Tibial artery (tissue), 4 donors: ENCODE measurements at places on chromosomes 6 and 20.

- no peak for DNase-seq
These were observed 3.2 kb downstream of the GNAS-AS1 start for GRCh38 chr20:58847463-58847862.

DNA sequence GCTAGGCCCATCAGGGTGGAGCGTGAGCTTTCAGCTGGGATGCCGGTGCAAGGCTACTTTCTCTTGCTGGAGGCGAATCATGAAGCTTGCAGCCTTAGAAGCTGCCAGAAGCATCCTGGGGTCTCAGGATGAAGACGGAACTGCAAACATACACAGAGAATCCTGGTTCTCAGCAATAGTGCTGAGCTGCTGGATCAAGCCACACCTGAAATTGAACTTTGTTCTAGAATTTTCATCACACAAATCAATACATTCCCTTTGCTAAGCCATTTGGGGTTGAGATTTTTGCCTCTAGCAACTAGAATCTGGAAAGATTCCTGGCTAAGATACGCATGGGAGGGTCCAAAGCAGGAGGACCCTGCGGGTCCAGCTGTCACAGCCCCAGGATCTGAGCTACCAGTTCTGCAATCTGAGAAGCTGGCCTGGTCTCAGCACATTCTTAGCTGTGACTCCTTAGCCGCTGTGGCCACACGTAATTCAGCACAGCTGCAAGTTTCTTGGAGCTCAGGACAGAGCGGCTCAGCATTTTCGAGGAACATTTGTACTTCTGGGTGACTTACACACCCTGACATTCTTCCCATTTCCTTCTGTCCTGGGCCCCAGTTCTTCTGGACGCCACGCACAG, 6.6 kb upstream of the ARFGAP1 start:
- no peak for DNase-seq

GRCh38 chr20:49594143-49594930, 26.4 kb upstream of the PTGIS start:
- DNase-seq, result peak; percentile 90

- DNase-seq, result peak; percentile 70
These were observed 24.9 kb upstream of the FUCA2 start for GRCh38 chr6:143536461-143536865.

- no peak for DNase-seq
These were observed 25.2 kb downstream of the ESR1 start for GRCh38 chr6:151832710-151833109.

DNA sequence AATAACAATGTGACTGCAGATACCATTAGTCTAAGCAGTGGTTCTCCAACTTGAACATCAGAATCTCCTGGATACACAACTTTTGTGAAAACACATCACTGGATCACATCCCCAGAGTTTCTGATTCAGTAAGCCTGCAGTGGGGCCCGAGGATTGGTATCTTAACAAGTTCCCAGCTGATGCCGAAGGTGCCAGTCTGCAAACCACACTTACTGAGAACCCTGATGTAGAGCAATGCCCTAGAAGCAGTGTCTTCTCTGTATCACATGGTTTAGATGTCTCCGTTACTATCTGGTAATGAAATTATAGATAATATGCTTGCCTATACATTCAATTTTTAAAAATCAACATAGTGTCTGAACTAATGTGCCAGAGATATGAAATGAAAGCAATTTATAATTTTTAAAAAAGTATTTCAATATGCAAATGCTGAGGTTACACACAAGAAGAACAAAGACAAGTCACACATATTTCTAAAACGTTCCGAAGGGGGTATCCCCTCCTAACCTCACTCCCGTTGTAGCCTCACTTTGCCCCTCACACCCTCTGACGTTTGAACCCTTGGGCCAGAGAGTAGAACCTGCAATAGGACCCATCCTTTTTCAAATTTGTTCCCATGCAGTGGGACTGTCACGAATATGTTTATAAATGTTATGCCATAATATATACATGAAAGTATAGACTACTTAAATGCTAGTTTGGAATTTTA, 115.4 kb upstream of the SAMD5 start:
- no peak for DNase-seq

DNA sequence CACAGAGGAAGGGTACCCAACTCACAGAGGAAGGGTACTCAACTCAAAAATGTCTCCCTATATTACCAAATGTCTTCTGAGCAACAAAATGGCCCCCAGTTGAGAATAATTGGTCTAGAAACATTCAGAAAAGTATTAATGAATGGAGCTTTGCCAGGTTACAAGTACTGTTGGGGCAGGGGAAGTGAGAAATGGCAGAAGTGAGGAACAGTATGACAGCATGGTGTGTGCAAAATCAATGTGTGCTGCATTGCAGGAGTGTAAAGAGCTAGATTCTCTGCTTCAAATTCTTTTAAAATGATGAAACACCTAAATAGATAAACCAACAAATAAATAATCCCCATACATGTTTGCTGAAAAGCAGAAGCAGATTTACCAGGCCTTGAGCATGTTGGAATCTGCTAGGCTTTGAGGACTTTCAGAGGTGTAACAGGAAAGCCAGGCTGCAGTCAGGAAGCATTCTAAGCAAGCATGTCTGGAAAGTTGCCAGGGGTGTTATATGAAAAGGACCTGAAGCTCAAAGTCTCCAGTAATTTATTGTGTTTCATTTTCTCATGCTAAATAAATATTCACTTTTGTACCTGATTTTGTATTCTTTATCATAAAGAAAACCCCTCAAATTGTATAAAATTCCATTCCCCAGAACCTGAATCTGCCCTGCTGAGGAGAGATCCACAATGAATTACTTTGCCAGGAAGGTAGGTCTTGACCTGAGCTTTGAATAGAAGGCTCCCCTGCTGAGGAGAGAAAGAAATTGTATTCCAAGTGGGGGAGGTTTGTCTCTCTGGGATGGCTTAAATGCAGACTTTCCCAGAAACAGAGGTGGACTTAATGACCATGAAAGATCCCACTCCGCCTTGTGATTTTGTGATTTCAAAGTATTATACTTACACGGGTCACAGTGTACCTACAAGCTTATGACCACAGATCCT, 265.0 kb upstream of the MARCKS start:
- no peak for DNase-seq

- DNase-seq, result no peak
These were observed 78.1 kb downstream of the CDH26 start for GRCh38 chr20:60036346-60036745.

DNA sequence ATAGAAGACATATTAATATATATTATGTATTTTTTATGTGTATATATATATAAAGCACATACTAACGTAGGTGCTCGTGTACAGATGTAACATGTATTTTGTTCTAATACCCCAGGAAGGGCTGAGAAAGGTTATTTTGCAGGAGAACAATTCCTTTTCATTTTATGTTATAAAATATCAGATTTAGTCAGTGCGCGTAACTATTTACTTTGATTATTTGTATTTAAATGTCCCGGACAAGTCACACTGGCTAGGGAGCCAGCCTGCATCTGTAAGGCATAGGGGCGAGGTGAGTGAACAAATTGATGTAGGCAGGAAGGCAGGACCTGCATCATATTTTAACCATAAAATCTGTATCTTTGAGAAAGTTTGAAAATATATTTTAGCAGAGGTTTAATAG, 74.1 kb downstream of the BMP7 start:
- no peak for DNase-seq

DNA sequence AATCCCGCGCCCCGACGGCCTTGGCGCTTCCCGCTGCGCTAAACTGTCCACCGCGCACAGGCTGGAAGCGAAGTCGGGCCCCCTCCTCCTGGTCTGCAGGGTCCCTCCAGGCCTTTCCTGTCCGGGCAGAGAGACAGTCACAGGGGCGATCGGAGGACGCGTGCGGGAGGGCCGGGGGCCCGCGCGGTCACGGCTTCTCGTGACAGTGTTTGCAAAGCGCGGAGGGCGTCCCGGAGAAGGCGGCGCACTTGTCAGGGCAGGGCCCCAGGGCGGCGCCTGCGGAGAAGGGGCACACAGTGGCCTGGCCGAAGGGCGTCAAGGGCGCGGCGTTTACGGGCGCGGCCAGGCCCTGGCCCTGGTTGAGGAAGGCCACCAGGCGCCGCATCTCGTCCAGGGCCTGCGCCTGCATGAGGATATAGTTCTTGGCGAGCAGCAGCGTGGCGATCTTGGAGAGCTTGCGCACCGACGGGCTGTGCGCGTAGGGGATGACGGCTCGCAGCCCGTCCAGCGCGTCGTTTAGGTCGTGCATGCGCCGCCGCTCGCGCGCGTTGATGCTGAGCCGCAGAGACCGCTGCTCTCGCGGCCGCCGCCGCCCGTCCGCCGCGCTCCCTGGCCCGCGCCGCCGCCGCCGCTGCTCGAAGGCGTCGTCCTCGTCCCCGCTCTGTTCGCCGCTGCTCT, 763 bp downstream of the BHLHE23 start:
- DNase-seq, result no peak

GRCh38 chr6:130965656-130966055, 97.4 kb downstream of the EPB41L2 start:
- DNase-seq, result no peak

DNA sequence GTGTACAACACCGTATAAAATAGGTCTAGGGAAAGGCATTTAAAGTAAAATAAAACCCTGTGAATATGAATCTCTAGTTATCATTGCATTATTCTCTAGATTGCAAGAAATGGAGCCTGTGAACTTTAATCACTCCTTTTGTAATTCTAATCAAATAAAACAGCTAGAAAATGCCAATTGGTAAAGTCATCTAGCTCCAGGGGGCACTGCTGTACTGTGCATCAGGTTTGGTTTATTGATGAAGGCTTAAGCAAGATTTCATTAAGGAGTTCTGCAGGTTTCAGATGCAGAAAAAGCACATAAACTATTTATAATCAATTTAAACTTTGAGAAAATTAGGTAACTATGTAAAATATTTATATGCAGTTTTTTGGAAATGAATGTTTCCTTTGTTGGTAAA, 645.0 kb downstream of the PHF3 start:
- no peak for DNase-seq

DNA sequence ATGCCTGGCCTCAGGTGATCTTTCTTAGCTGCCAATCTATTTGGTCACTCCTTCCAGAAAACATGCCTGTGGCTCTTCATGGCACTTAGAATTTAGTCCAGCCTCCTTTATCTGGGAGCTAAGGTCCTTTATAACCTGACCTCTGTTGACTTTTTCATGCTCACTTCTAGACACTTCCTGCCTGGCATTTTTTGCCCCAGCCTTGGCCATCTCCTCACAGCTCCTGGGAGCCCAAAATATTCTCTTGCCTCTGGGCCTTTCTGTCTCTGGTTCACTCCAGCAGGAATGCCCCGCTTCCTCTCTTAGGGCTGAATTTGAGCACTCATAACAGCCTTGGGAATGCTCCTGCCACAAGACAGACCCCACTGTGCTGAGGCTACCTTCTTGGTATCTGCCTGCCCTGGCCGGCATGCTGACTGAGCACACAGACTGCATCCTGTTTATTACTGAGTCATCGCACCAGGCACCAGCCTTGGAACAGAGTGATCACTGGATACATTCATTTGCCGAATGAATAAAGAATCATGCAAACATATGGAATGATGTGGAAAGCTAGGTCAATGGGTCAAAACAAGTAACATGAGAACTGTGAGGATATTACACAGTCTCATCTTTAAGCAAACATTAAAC, 5.8 kb upstream of the EEF1E1 start:
- DNase-seq, result no peak

DNA sequence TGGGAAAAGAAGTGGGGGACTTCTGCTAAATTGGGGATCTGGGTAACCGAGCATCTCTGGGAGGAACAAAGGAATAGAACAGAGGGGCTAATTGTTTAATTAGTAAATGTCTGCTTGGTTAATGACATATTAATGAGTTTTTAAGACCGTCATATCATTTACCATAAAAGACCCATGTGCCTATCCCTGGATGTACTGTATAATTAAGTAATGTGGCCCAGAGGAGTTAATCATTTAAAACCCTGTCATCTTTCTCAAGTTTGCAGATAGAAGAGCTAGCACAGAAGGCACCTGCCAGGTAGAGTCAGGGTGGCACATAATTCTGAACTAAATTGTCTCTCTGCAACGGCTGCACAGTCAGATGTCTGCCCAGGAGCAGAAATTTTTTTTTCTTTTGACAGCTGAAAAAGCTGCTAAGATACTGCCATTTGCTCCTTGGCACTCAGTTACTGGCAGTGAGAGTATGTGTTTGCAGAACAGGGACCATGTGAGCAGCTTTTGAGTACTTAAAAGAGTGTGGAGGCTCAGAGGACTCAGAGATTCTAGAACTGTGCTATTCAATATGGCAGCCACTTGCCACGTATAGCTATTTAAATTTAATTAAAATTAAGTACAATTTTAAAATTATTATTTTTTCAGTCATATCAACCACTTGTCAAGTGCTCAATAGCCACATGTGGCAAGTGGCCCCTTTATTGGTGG, 202.7 kb upstream of the SLC35B3 start:
- DNase-seq, result no peak

- peak; percentile 84 for DNase-seq
These were observed 792 bp downstream of the SNAP25 start for GRCh38 chr20:10219452-10219791.

DNA sequence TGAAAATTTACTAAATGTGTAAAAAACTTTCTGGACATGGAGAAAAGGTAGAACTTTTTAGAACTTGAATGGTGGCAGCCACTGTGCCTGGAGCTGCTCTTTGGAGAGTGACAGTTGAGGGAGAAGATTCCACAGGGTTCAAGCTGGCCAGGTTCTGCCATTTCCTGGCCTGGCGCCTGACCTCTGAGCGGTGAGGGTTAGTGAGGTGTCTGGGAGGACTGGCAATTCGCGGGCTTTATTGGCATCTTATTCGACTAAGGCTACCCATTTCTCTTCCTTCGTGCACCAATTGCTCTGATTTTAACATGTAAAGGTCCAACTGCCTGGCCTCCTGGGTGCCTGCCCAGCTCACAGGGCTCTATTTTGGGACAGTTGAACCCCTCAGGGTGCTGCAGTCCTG, 2.4 kb downstream of the SNAI1 start:
- DNase-seq, result no peak
